Heart left ventricle (tissue), 16 donors: ENCODE measurements at places on chromosomes 12 and 14. TPM values are rescaled to one million over a fixed set of nuclear protein-coding genes. Genes with fewer than 3 reads are reported as not detected.

RIN3 gene
- 8.6 TPM for polyA plus RNA-seq

SLC4A8 gene
- polyA plus RNA-seq, result 0.23 TPM

PTPRR gene
- 0.58 TPM for polyA plus RNA-seq

CSRP2 gene
- 34.0 TPM for polyA plus RNA-seq

OTOGL gene
- 0.11 TPM for polyA plus RNA-seq

DHRS2 gene
- not detected for polyA plus RNA-seq

DAD1 gene
- 129 TPM for polyA plus RNA-seq

NKX2-1 gene
- polyA plus RNA-seq, result not detected

PROX2 gene
- not detected for polyA plus RNA-seq

BCL2L2 gene
- 16.6 TPM for polyA plus RNA-seq

CFAP73 gene
- 0.04 TPM for polyA plus RNA-seq

NEUROD4 gene
- not detected for polyA plus RNA-seq

FSCB gene
- polyA plus RNA-seq, result not detected

MDGA2 gene
- polyA plus RNA-seq, result not detected

NTF3 gene
- polyA plus RNA-seq, result 1.1 TPM

SERPINA4 gene
- polyA plus RNA-seq, result not detected

FGF6 gene
- polyA plus RNA-seq, result not detected

RNASE2 gene
- polyA plus RNA-seq, result 4.5 TPM
